ENCODE measurements at places on chromosomes 1 and 21.

- DNase-seq, result no peak
These were observed 319.1 kb downstream of the GPATCH2 start for GRCh38 chr1:217311766-217312165.

- DNase-seq, result no peak
These were observed 39.5 kb downstream of the TENT5C start for GRCh38 chr1:117645343-117645742.

DNA sequence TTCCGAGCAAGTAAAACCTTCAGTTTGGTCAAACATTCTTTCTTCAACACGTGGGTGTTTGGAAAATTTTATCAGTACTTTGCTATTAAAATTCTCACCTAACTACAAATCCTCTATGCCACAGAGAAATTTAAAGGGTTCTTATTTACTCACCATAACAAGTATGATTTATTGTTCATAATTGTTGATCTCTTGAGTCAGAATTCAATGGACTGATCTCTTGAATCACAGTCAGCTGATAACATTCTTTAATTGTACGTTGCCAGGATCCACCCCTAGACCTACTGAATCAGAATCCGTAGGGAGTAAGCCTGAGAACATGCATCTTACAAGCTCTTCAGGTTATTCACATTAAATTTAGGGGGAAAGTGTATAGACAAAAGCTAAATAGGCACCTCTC is 51.2 kb downstream of the DIPK1A start:
- no peak for DNase-seq

DNA sequence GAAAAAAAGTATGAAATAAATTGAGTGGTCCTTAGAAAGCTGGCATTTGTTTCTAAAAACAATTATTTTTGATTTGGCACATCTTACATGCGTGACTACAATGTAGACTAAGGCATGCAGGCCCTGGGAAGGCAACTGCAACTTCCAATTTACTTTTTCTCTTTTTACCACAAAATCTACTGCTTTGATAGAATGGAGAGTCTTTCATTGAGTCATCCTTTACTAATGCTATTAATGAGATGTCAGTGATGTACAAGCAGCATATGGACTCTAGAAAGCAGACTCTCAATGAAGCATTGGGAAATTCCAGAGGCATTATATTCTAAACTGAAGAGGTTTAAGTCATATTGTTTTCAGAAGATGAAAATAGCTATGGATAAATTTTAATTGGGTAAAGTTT is 29.6 kb upstream of the PRRX1 start:
- no peak for DNase-seq

- no peak for DNase-seq
These were observed 361.0 kb downstream of the ADGRL2 start for GRCh38 chr1:82161700-82162141.
